ENCODE measurements at places on chromosomes 5 and 9.

DNA sequence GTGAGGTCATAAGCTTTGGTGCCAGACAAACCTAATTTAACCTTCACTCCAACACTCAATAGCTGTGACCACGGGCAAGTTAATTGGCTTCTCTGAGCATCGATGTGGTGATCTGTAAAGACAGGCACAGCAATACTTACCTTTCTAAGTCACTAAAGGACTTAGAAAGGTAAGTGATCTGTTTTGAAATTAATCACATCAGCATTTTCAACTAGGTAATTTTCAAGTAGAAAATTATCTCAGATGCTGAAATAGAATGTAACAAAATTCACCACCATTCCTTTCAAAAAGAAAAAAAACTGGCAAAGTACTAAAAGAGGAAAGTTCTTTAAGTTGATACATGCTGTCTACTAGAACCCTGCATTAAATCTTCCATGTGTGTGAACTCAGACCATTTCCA, 354.5 kb downstream of the ICE1 start:
- no peak for DNase-seq

- no peak for DNase-seq
Observed at GRCh38 chr9:73149371-73150067, 2.1 kb upstream of the ANXA1 start.

DNA sequence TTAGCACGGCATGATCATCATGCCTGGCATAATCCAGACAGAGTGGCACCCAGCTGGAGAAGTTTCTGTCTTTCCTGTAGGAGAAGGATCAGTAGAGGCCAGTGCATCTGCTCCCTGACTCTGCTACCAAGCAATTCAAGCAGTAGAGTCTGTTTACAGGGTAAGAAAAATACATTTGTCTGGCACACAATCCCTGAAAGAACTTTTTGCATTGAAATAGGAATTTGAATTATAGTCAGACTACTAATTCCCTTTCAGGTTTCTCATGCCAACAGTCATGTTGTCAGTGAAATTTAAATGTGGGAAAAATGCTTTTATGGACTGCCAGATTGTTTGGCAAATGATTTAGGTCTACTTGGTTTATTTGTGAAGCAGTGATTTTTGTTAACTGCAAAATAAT, 125.6 kb downstream of the RAB3C start:
- DNase-seq: no peak

GRCh38 chr9:70438341-70438928, 24.0 kb upstream of the KLF9 start:
- DNase-seq: no peak

GRCh38 chr9:132283863-132284262, 70.9 kb downstream of the SETX start:
- DNase-seq: no peak

DNA sequence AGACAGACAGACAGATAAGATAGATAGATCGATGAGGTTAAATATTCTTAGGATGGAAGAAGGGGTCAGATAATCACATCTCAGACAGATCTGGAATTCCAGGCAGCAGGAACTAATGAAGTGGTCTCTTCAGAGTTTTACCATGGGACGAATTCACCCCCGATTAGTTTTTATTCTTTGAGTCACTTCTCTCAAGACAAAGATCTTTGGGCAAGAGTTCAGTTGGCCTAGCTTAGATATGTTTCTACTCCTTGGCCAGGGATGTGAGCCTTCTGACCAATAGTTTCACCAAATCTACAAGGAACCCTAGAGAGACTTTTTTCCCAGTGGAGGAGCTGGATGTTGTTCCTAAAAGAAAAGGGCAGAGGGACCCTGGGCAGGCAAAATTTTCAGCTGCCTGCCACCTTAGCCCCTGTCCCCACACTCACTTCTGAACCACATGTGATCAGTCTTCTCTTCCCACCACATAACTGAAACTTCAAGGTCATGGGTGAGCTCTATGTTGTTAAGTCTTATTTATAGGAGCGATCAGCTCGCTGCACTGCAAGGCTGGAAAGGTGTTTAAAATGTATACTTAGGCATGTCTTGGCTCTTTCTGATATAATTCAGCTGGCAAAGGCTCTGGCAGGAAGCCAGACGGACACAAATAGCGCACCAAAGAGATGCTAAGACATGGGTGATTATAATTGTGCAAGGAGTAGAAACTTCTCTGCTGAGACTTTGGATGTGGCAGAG, 132.9 kb downstream of the PALM2AKAP2 start:
- no peak for DNase-seq

DNA sequence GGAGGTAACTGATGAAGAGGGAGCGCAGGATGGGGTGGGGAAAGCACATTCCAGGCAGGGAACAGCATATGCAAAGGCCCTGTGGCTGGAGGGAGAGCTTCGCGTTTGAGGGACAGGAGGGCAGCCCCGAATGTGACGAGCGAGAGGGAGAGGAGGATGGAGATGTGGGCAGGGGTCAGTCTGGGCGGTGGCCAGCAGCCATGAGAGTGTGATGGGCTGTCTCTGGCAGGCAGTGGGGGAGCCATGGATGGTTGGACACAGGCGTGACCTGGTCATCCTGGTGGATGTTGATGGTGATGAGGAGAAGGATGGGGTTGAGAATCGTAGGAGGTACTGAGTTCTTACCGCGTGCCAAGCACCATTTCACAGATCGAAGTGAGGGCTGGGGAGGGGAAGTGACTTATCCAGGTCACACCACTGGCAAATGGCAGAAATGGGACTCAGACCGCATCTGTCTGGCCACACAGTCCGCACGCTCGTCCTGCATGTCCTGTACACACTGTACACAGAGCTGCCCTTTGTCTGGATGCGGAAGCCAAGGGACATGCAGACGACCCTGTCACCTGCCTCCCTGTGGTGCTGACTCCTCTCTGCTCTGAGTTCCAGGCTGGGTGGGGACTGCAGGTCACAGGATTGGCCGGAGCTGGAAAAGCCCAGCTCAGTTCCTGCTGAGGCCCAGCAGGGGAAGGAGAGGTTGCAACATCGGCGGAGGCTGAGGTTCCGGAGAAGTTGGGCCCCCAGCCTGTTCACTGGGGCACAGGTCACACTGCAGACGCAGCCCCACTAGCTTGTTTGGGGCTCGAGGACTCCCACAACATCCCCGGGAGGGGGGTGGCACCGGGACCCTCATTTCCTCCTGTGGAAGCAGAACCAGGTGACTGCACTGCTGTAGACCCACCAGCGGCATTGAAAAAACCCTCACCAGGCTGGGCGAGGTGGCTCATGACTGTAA, 165.6 kb upstream of the IER5L start:
- DNase-seq: no peak

GRCh38 chr5:1404062-1404461, 41.2 kb downstream of the SLC6A3 start:
- DNase-seq: no peak

- no peak for DNase-seq
Observed at GRCh38 chr5:160297776-160298175, 14.6 kb downstream of the CCNJL start.

GRCh38 chr5:78543292-78543691, 105.3 kb downstream of the LHFPL2 start:
- no peak for DNase-seq

All from stimulated activated CD4-positive, alpha-beta T cell treated with anti-CD3 and anti-CD28 coated beads, TNF-alpha, amount 100 ng/mL, for 1 hour (primary cell).